ENCODE measurements at places on chromosomes 7 and 10. TPM values are rescaled to one million over a fixed set of nuclear protein-coding genes. Genes with fewer than 3 reads are reported as not detected.

DNA sequence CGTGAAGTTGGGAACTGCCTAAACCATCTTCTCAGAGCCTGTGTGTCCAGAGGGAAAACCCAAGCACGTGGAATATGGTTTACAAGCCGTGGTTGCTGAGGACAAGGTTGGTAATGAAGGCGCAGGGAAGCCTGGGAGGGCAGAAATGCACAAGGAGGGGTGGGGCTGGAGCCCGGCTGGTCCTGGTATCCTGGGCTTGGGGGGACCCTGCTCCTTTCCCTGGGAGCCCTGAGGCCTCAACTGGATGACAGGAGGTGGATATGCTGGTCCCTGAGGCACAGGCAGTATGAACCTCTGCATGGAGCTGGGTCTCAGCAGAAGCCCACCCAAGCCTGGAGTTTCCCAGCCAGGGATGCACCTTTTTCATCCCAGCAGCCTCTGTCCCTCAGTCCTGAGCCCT, 80.3 kb upstream of the RET start:
- no peak overlapping the region for H3K27ac ChIP-seq
- H3K4me1 ChIP-seq, result no peaks in the 10 kb centered on the region
- H3K4me3 ChIP-seq, result no peak overlapping the region
- H3K36me3 ChIP-seq, result no peaks in the 10 kb centered on the region

The KAZALD1 gene
- 0.27 TPM for total RNA-seq

- no peak overlapping the region for H3K4me3 ChIP-seq
- H3K4me1 ChIP-seq, result peaks cover 50% of the 10 kb centered on the region
- no peak overlapping the region for H3K27ac ChIP-seq
- no peak for DNase-seq
Measured at GRCh38 chr10:26743091-26743490, 45.6 kb downstream of the PDSS1 start.

DNA sequence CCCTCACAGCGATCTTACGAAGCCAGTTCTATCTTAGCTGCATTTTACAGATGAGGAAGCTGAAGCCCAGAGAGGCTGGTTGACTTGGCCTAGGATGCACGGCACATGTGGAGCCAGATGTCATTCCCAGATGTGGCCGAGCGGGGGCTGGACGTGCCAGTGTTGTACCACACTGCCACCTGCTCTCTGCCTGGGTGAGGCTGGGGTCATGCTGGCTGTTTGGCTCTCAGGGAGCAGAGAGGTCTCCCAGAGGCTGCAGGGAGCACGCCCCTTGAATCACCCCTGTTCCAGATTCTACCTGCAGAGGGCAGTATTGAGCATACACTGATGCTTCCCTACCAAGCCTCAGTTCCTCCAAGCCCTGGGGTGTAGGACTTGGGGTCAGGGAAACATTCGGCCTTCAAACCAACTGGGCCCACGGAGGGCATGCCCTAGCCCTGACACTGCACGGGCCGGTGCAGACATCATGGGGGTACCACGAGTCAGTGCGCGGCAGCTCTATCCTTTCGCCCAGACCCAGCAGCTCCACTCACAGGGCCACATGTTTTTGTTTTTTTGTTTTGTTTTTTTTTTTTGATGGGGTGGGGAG, 3.8 kb upstream of the GTF2IRD1 start:
- DNase-seq, result peak; percentile 77
- peaks cover 19% of the 10 kb centered on the region for H3K4me1 ChIP-seq
- H3K36me3 ChIP-seq, result peaks cover 3% of the 10 kb centered on the region
- H3K27me3 ChIP-seq, result peaks cover 1% of the 10 kb centered on the region

GRCh38 chr7:105638902-105639495, 57.7 kb upstream of the EFCAB10 start:
- H3K4me3 ChIP-seq, result no peak overlapping the region
- H3K27ac ChIP-seq, result no peak overlapping the region
- H3K4me1 ChIP-seq, result peaks cover 1% of the 10 kb centered on the region
- peaks cover 28% of the 10 kb centered on the region for H3K36me3 ChIP-seq

DNA sequence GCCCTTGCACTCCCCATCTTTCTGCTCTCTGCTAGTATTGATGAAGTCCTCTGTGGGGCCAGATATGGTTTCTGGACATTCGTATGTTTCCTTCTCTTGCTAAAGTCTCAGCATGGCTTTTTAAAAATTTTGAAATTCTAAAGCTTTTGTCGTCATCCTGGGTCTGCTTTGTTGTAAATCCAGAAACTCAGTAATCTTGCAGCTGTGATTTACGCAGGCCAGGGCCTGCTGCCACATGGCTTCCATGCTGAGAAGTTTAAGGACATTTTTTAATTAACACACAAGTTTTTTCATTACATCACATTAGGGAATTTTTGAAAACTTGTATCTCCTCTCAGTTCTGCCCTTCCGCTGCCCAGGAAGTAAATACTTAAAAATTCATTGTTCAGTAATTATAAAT, 686.1 kb upstream of the IGFBP3 start:
- H3K4me1 ChIP-seq, result no peaks in the 10 kb centered on the region
- H3K36me3 ChIP-seq, result no peaks in the 10 kb centered on the region
- H3K27me3 ChIP-seq, result no peaks in the 10 kb centered on the region
- DNase-seq, result no peak

The CCDC146 gene
- 10.5 TPM for total RNA-seq

The EPHA1 gene
- total RNA-seq, result 10.0 TPM

DNA sequence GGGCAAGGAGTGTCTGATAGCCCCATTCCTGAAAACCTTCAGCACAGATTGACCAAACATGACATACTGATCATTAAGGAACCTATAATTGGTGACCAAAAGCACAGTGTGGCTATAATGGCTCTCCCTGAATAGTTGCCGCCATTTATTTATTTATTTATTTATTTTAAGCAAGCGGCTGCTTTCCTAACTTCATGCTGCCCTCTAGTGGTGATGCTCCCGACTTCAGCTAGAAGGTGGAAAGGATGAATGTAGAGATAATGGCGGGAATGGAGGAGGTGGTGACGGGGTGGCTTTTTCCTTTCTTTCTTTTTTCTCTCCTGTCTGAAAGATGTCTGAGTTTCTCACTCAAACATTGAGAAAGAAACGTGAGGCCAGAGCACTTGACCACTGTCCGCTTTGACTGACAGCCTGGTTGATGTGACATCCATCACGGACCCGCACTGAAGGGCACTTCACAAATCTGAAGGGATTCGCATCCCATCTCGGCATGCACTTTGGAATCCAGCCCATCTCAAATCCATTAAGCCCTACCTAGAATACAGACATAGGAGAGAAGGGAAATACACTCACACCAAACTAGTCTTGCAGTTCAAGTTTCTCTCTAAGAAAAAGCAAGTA, 1090.1 kb downstream of the KCNMA1 start:
- no peaks in the 10 kb centered on the region for H3K4me1 ChIP-seq
- no peak overlapping the region for H3K27ac ChIP-seq
- peak; percentile 69 for DNase-seq
- no peaks in the 10 kb centered on the region for H3K27me3 ChIP-seq
- H3K36me3 ChIP-seq, result no peaks in the 10 kb centered on the region

DNA sequence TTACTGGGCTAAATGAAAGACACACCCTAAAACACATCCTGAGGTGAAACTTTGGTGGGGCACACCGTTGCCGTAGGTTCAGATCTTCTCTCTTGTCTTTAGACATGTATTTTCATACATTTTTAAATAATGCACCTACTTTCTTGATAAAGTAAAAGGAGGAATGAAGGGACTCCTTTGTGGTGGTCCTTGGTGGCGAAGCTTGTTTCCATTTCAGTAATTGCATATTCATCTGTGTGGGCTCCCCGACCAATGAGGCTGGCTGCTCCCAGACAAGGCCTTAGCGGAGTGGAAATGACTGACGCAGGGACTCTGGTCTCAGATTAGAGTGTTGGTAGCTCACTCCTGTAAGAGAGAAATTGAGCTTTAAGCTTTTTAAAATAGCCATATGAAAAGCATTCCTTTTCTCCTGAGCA, 815 bp downstream of the CCSER2 start:
- H3K27me3 ChIP-seq, result no peaks in the 10 kb centered on the region
- DNase-seq, result peak; percentile 69
- peak overlapping the region; percentile 86 for H3K4me3 ChIP-seq
- peak overlapping the region; percentile 99 for H3K27ac ChIP-seq
- peaks cover 19% of the 10 kb centered on the region for H3K36me3 ChIP-seq
- H3K4me1 ChIP-seq, result peaks cover 41% of the 10 kb centered on the region

The PTF1A gene
- total RNA-seq, result not detected

DNA sequence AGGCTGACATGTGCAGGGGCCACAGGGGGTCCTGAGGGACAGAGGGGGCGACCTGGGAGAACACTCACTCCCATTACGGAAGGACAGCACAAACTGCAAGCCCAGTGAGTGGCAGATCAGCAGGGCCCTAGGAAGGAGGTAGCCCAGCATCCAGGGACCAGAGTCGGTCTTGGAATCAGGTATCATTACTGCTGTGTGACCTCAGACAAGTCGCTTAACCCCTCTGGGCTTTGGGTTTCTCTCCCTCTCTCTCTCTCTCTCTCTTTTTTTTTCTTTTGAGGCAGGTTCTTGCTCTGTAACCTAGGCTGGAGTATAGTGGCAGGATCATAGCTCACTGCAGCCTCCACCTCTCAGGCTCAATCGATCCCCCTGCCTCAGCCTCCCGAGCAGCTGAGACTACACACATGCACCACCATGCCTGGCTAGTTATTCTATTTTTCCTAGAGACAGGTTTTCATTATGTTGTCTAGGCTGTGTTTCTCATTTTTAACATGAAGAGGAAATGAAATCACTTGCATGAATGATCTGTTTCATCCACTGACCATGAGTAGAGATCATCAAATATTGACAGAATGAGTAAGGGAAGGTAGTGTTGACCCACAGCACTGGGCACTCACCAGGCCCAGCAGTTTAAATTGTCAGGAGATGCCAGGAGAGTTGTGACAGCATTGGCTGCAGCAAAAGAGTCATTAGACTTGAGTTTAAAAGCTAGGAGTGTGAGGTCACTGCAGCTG, 49.4 kb downstream of the BUB3 start:
- no peak overlapping the region for H3K4me3 ChIP-seq
- peaks cover 10% of the 10 kb centered on the region for H3K36me3 ChIP-seq
- no peaks in the 10 kb centered on the region for H3K27me3 ChIP-seq
- no peak for DNase-seq
- no peak overlapping the region for H3K27ac ChIP-seq

GRCh38 chr7:30914596-30914995, 2.9 kb downstream of the AQP1 start:
- H3K27ac ChIP-seq, result no peak overlapping the region
- DNase-seq, result no peak
- no peaks in the 10 kb centered on the region for H3K4me1 ChIP-seq
- H3K27me3 ChIP-seq, result no peaks in the 10 kb centered on the region
- H3K36me3 ChIP-seq, result no peaks in the 10 kb centered on the region

The TAS2R5 gene
- total RNA-seq, result 1.2 TPM

The ST8SIA6 gene
- total RNA-seq, result 0.20 TPM

DNA sequence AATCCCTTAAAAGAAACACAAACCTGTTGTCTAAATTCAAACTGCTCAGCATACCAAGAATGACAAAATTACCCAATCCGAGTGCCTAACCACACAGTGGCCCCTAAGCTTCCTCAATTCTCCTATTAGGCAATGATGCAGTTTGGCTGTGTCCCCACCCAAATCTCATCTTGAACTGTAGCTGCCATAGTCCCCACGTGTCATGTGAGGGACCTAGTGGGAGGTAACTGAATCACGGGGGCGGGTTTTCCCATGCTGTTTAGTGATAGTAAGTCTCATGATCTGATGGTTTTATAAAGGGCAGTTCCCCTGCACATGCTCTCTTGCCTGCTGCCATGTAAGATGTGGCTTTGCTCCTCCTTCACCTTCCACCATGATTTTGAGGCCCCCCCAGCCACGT, 21.9 kb downstream of the PSAP start:
- H3K4me1 ChIP-seq, result peaks cover 13% of the 10 kb centered on the region
- DNase-seq, result no peak
- no peaks in the 10 kb centered on the region for H3K27me3 ChIP-seq
- H3K36me3 ChIP-seq, result peaks cover 47% of the 10 kb centered on the region
- no peak overlapping the region for H3K27ac ChIP-seq
